ENCODE measurements at places on chromosomes 12 and 14.

DNA sequence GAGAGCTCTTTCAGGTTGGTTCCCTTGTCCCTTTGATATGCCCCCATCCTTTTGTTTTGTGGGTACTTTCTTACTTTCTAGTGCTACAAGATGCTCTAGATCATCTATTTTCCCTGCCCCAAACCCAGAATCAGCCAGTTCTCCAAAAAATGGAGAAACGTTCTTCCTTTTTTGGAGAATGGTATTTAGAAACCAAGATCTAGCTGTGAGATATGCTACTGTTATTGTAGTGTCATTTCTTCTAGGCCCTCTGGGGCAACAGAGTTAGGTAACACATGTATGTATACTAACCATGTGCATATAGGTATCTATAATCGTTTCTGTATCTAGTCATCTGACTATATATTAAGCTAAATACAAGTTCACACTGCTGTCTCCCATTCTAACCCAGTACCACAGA, 6.9 kb upstream of the IGFBP6 start:
- DNase-seq = no peak

GRCh38 chr12:114168061-114168460, 201.9 kb upstream of the RBM19 start:
- no peak for DNase-seq

GRCh38 chr14:80959496-80959895, 4.1 kb downstream of the TSHR start:
- DNase-seq = peak; percentile 87

- DNase-seq = no peak
These were observed 31.9 kb downstream of the A2M start for GRCh38 chr12:9083793-9084192.

DNA sequence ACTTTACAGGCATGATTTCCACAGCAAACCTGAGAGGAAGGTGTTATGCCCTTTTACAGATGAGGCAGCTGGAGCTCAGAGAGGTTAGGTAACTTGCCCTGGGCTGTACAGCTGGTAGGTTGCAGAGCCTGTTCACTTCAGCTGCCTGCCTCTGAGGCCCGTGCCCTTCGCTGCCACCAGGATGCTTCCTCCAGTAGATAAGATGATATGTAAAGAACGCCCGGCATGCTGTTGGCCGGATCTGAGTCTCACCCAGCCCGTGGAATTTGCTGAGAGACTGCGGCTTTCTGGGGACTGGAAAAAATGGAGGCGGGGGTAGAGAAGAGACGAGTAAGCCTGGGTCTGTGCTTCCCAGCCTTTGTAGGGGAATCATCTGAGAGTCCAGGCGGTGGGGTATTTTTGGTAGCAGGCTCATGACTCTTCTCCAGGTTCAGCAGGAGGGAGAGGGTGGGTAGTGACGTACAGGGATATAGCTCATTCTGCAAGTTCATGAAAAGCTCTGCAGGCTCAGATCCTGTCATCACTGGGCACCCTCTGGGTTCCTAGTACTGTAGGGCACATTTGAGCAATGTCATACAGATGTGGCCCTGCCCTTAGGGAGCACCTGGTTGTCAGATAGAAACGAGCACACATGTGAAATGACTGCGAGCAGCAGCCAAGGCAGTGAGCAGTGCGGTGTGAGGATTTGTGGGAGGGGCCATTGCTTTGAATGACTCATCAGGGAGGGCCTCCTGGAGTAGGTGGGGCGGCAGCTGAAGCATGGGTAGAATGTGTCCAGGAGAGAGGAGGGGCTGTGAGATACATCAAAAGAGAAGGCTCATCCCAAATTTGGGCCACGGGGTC, 159.4 kb downstream of the TSPAN9 start:
- no peak for DNase-seq

GRCh38 chr12:53300187-53300586, 692 bp downstream of the MYG1 start:
- DNase-seq = no peak

GRCh38 chr12:79262938-79263337, 398.4 kb downstream of the SYT1 start:
- no peak for DNase-seq

DNA sequence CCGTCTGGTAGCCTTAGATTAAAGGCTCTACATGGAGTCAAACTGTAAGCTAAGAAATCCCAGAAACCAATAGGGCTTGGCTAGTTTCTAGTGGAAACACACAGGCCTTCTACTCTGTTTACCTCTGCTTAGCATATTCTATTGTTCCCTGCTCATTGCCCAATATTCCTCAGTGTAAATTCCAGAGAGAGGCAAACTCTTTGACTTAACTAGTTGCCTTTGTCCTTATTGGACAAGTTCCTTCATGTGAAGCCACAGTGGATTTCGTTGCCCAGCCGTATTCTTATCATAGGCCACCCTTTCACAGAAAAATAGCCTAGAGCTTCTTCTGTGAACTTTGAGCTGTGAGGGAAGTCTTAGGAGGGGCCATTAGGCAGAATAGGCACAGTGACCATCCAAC, 186.1 kb downstream of the PLCZ1 start:
- no peak for DNase-seq

DNA sequence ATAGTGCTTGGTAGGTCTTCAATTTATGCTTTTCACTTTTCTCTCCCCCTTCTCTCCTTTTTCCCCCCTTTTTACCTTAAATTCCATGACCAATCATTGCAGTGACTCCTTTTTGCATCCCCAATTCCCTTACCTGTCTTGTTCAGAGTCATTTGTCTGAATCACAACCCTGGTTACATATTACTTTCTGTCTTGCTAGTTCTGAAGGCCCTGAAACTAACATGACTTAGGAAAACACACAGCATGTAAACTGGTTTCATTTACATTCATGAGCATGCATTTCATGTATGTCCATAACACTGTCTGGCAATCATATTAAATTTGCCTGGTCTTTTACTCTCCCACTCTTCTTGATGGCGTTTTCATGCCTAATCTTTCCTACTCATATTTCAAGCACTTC, 20.3 kb upstream of the FOXG1 start:
- DNase-seq = no peak

DNA sequence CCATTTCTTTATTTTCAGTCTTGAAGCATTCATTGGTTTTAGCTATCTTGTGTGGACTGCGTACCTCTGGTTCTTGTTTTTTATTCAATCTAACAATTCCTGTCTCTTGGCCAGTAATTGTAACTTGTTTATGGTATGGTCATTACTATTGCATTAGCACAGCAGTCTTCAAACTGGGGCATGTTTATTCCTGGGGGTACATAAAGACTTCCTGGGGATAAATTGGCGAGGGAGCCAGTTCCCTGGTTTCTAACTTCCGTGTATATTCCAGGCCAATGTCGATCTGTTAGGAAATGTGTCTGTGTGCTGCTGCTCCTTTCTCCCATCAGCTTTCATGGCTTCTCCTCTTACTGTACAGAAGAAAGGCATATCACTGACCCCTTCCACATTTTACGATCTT, 13.7 kb upstream of the EVL start:
- no peak for DNase-seq

DNA sequence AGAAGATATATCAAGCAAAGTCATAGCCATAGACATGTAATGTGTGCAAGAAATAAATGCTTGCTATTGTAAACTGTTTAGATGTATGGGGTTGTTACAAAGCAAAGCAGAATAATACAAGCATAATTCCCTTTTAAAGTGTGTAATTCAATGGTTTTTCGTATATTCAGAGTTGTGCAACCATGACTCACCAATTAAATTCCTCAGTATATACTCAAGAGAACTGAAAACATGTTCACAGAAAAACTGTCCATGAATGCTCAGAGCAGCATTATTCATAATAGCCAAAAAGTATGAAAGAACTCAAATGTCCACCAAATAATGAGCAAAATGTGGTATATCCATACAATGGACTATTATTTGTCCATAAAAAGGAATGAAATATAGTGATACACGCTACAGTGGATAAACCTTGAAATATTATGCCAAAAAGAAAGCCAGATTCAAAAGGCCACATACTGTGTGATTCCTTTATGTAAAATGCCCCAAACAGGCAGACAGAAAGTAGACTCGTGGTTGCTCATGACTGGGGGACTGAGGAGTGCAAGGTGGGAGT, 9.3 kb downstream of the GXYLT1 start:
- no peak for DNase-seq

- DNase-seq = no peak
These were observed 599.4 kb upstream of the MDGA2 start for GRCh38 chr14:48274826-48275225.

GRCh38 chr12:69932676-69933552, 107.9 kb downstream of the MYRFL start:
- no peak for DNase-seq

GRCh38 chr14:99586054-99586760, 17.8 kb downstream of the CCDC85C start:
- no peak for DNase-seq

- DNase-seq = no peak
These were observed 124.5 kb upstream of the PLXNC1 start for GRCh38 chr12:94023879-94024278.

DNA sequence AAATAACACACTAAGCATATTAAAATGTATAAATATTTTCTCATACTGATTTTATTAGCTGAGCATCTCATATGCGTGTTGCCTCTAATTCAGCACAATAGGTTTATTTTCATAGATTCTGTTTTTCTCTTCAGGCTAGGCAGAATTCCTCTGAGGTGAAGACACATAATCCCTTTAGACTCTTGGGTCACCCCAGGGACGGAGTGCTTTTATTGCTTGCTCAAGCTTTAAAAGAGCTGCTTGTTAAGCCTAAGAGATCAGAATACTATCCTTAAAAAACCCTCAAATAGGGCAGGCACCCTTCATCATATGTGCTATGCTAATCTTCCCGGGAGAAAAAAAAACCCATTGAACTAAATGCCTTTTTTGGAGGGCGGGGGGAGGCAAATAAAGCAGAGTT, 390.1 kb downstream of the KCNH5 start:
- no peak for DNase-seq

DNA sequence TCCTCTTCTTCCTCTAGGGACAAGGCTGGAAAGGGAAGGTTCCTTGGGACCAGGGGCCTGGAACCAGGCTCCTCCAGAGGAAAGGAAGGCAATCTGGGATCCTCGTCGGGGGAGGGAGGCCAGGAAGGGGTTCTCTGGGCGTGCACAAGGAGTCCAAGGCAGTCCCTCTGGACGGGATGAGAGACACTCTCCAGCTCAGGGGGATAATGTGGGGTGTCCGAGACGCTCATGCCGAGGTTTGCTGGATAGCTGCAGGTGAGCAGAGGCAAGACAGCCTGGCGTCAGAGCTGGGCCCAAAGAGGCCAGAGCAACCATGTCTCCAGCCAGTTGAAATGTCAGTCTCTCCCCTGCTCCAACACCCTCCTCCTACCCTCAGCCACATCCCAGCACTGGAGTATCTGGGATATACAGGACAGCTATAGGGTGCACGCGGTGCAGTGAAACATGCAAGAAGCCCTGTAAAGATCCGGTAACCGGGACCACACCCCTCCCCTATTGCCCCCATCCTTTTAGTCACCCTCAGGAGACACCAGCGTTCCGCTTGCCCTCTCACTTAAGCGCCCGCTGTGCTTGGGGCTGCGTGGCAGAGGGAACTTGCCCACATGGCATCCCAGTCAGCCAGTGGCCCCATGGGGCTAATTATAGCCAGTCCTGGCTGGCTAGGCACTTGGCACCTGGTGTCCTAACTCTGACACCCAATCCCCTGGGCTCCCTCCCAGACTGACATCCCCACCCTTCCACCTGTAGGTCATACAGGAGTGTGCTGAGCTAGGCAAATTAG, at the start of gene KLHL33:
Gene KLHL33, minus strand, starts transcription at position 585 of the 781 bp plus-strand sequence. Its CDS starts 355 bp downstream, at position 230.
- DNase-seq = no peak

GRCh38 chr12:120693848-120694247, 6.9 kb downstream of the MLEC start:
- DNase-seq = no peak

DNA sequence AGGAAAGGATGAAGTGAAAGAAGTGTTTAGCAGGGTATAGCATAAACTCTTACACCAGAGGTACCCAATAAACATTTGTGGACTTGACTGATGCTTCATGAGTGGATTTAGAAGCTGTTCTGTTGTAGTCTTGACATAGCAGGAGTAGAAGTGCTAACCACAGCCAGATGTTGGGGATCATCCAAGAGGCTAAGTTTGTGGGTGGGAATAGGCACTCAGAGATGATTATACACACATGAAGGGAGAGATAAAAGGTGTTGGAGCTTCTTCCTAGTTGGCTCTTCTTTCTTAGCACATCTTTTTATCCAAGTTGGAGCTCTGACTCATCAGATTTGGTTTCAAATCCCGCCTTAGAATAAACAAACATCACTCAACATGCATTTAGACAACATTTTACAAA, 166.7 kb upstream of the E2F7 start:
- DNase-seq = no peak

DNA sequence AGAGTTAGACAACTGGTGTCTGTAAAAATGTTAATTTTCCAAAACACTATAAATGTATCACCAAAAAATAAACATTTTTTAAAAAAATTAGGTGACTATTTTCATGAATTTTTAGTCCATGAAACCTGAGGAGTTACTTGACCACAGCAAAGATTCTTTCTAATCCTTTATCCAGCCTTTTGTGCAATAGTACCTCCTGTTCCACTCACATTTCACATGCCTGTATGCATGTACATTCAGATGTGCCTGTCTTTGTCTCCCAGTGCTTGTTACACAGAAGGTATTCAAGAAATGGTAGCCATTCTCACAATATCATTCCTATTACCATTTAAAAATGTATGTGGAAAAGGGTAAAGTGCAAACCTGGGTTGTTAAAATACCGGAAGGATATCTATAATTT, 857.0 kb downstream of the DIO2 start:
- DNase-seq = no peak

DNA sequence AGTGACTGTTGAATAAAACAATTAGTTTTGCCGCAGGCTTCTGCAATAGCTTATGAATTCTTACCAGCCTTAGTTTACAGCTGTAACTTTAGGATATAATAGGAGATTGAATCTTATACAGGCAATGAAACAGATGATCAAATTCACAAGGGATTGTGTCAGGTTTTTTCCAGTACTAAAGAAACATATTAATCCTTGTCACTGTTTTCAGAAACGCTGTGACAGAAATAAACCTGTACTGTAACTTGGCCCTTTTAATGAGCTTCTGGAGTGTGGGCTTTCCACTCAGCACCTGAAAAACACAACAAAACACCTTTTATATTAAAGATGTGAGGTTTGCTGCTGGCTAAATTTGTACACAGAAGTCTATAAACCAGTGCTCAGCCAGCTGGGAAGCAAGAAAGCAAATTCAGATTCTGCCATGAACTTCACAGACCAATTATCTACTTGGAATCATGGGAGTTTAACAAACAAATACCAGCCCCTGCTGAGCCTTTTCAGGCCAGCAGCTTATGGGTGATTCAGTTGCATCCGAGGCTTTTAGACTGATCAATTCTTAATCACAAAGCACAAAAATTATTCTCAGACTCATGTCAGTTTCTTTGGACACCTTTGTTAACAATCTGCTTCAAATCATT, 109.5 kb downstream of the FOXG1 start:
- no peak for DNase-seq

- peak; percentile 79 for DNase-seq
These were observed 237.6 kb downstream of the SLC41A2 start for GRCh38 chr12:104720339-104721038.

DNA sequence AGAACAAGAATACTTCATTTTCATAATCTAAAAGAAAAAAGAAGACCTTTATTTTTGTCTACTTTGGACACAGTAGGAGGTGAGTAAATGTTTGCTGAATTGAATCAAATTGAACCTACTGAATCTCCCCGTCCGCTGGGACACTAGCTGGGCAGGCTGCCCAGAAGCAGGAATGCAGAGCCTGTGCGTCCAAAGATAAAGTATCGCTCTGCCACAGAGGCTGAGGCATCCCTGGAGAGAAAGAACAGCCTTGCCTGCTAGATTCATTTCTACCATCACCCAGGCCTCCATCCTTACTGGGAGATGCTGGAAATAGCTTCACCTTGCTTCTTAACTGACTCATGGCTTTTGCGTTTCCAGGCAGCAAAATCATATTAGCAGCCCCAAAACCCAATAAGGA, 64.1 kb upstream of the TSPAN11 start:
- DNase-seq = no peak

GRCh38 chr12:19440019-19440858, 947 bp downstream of the AEBP2 start:
- DNase-seq = peak; percentile 69
